Activated naive CD4-positive, alpha-beta T cell treated with anti-CD3 and anti-CD28 coated beads, Interleukin-2, amount 50 U/mL, for 16 hours (primary cell): ENCODE measurements at places on chromosomes 5 and 9.

- no peak for DNase-seq
Observed at GRCh38 chr9:122213102-122213588, 15.6 kb downstream of the LHX6 start.

GRCh38 chr5:167814040-167814439, 477.4 kb upstream of the WWC1 start:
- DNase-seq, result no peak

- no peak for DNase-seq
Observed at GRCh38 chr9:78775696-78776295, 478.9 kb downstream of the PSAT1 start.

DNA sequence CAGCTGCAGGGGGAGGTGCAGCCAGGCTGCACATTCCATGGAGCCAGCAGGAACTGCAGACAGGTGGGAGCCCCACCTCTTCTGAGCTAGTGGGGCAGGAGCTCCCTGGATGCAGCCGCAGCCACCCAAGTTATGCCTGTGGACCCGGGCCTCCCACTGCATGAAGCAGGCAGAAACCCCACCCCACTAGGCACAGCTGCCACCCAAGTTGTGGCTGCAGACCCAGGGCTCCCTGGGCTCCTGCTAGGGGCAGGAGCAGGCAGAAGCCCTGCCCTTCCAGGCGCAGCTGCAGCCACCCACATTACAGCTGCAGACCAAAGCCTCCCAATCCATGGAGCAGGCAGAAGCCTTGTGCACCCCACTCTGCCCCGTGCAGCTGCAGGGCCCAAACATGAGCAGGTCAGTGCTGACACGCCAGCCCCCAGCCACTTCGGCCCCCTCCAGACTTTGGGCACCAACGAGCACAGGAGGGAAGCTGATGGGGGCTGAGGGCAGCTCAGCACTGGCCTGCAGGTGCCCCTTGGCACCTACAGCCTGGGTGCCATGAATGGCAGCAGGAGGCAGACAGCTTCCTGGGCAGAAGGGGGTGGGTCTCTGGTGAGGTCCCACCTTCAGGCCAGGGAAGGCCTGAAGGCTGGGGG, 106.9 kb downstream of the C9orf50 start:
- DNase-seq, result no peak

- no peak for DNase-seq
Observed at GRCh38 chr9:124873664-124874063, 11.7 kb downstream of the ARPC5L start.

DNA sequence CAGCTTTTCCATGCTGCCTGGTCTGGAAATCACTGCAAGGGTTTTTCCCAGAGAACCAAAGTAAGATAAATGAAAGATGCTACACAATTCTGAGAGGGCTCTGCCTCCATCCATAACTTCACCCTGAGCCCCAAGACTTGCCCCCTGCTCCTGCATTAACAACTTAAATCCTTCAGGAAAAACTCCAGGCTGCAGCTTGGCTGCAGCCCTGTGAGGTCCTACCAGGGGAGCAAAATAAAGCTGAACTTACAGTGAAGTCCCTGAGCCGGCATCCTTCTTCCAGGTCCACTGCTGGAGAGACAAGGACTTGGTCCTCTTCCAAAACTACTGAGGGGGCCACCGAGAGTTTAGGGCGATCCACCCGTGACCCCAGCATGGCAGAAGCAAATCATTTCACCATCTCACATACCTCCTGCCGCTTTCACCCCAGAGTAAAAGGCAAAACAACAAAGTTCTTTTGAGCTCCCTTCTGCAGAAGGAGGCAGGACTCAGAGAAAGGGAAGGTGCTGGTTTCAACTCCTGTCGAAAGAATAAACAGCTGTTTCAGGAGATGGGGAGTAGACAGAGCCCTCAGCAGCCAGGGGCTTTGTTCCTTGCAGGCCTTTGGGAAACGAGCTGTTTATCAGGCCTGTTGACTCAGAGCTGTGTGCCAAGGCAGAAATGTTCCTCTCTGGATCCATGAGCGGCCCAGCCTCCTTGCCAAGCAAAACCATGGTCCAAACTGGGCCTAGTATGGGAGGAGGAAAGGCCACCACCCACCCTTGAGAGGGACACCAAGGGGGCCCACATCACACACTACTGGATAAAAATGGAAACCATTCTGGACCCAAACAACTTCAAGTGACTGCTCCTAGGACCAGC, 20.6 kb downstream of the GGTA1 start:
- DNase-seq, result no peak

DNA sequence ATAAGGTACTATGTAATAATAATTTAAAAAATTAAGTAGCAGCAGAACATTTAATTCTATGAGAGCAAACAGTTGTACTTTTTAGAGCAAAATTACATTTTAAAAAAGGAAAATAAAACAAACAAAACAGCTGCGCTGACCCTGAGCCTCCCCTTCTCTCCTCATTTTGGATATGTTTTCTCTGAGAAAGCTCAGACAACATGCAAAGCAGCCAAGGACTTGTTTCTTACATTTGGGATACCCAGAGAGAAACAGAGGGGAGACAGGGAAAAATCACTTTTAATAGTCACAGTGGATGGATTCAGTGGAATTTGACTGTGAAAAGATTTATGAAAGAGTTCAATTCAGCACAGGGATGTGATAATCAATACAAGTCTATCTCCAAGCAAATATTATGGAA, 299.2 kb downstream of the EBF1 start:
- no peak for DNase-seq
